ENCODE measurements at places on chromosomes 7 and 10. TPM values are rescaled to one million over a fixed set of nuclear protein-coding genes. Genes with fewer than 3 reads are reported as not detected.

DNA sequence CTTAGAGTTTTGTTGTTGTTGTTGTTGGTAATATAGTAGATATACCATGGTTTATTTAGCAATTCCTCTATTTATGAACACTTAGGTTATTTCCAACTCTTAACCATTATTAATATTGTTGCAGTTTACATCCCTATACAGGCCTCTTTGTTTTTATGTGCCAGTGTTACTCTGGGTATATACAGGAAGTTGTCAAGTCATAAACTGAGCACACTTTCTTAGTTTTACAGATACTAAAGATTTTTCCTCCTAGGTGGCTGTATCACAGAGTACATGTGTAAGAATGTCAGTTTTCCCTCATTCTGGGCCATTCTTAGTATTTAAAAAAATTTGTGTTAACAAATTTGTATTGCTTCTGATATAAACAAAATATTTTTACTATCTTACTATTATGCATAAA, 128.4 kb downstream of the ARL4A start:
- DNase-seq, result no peak

Gene ABCB4
- polyA plus RNA-seq, result 0.75 TPM

Gene CDK1
- 3.9 TPM for polyA plus RNA-seq

- DNase-seq, result no peak
Observed at GRCh38 chr10:16843252-16843870, 26.1 kb upstream of the RSU1 start.

- no peak for DNase-seq
Observed at GRCh38 chr10:110576220-110576619, 8.7 kb downstream of the SMC3 start.

- no peak for DNase-seq
Observed at GRCh38 chr10:131872827-131873375, 27.9 kb upstream of the PPP2R2D start.
